ENCODE measurements at places on chromosomes 5 and 9. TPM values are rescaled to one million over a fixed set of nuclear protein-coding genes. Genes with fewer than 3 reads are reported as not detected.

DNAH5 gene
- 2.5 TPM for total RNA-seq

SH3TC2 gene
- 0.66 TPM for total RNA-seq

GRCh38 chr5:173850659-173851058 is 37.5 kb upstream of the CPEB4 start:
- no peak for DNase-seq

GRCh38 chr5:57831932-57832331 is 349.3 kb upstream of the ACTBL2 start:
- DNase-seq, result no peak

DNA sequence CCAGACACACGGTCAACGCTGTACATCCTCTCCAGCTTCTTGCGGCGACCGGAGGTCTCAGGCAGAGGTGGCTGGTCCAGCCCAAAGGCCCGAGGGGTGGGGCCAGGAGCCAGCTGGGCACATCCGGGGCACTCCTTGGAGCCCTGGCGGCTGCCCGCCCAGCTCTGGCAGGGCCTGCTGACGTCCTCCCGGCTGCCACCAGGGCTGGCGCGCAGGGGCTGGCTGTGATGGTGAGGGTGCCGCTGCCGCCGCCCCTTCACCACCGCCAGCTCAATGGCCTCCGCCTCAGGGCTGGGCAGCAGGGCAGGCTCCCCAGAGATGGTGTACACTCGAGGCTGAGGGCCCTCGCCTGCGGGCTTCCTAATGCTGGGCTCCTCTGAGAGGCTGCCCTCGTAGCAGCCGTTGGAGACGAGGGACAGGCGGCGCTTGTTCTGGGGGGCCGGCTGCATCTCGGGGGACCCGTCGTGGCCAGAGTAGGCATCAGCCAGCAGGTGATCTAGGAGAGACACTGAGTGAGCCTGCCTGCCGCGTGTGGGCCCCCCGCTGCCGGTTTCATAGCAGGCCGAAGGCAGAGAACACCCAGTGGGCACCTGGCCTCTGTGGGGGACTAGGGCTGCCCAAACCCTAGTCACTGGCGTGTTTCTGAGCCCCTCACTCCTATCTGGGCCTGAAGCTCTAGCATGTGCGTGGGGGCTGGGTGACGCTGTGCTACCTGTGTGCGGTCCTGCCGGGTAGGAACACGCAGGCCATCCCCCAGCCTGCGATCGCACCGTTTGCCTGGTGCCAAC is 1.5 kb downstream of the NSMF start:
- no peak for DNase-seq

Data from endodermal cell (in vitro differentiated cells).